ENCODE measurements at places on chromosomes 6 and 20.
A peak's percentile ranks its signal among the peaks of the same experiment; 100 is the strongest.

DNA sequence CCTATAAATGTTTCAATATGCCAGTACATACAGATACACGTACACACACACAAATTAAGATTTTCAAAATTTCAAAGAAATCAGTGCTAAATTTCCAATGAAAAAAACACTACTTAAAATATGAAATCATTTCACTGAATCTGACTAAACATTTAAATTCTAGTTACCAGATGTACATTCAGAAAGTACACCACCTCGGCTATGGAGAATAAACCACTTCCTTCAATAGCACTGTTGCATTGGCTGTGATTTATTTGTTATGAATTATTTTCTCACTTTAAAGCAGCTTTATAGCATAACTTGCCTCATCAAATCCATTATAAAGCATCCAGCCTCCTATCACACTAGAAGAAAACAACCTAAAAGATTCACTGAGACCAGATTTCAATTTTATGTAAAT is 36.6 kb downstream of the HBS1L start:
- no peak for DNase-seq

DNA sequence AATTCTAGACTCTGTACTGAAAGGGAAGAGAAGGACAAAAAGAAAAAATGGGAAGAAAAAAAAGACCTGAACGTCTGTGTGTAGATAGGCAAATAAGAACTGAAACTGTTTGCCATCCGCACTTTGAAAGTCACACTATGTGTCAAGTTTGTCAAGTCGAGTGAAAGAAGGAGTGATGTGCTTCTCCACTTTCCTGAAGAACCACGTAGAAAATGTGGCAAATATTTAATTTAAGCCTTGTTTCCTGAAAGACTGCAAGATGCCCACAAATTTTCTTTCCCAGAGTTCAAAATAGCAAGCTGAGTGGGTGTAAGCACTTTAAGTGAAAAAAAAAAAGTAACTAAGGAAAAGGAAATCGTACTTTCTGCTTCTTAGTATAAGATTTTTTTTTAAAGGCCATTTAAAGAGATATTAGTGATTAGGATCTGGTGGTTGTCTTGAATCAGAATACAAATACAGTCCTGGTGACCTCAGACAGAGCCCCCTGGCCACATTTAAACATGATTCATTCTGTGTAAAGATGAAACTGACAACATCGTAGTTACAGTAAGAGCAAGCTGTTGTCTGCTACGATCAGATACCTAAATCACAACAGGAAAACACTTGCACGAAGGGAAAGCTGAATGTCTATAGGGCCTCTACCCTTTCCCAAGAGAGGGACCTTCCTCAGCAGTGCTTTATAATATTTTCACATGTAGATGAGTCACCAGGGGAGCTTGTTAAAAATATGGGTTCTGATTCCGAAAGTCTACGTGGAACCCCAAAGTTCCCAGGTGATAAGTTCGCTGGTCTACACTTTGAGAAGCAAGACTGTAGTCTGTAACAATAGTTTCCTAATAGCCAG is 102.3 kb downstream of the HIVEP2 start:
- no peak for DNase-seq

GRCh38 chr20:62529896-62530642 is 54.3 kb upstream of the GATA5 start:
- DNase-seq, result no peak

DNA sequence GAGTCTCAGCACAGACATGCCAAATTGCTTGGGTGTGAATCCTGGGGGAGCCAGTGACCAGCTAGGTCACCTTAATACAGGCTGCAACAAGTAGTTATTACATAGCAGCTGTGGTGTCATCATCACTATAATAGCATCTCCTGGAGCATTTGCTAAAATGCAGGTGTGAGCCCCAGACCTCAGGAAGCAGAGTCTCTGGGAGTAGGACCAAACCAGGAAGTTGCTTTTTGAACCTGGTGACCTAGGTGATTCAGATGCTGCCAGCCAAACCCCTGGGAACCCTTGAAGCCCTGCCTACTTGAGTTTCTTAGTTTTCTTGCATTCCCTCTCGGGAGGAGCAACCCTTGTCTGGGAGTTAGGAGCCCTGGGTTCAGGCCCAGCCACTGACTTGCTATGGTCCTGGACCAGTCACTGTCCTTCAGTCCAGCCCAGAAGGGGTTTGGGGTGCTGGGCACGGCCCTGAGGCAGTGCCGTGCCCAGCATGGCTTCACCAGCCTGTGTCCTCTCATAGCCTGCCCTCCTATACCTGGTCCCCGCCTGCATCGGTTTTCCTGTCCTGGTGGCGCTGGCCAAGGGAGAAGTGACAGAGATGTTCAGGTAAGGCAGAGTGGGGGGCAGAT is 39.3 kb upstream of the ID1 start:
- DNase-seq, result no peak

- DNase-seq, result no peak
These were observed 686 bp downstream of the GINS1 start for GRCh38 chr20:25408170-25408547.

- DNase-seq, result no peak
These were observed 110.5 kb downstream of the ISM1 start for GRCh38 chr20:13331536-13331935.

- no peak for DNase-seq
These were observed 105.9 kb downstream of the PRDM13 start for GRCh38 chr6:99712519-99712918.

GRCh38 chr6:29295623-29296022 is 5.9 kb upstream of the OR14J1 start:
- no peak for DNase-seq

DNA sequence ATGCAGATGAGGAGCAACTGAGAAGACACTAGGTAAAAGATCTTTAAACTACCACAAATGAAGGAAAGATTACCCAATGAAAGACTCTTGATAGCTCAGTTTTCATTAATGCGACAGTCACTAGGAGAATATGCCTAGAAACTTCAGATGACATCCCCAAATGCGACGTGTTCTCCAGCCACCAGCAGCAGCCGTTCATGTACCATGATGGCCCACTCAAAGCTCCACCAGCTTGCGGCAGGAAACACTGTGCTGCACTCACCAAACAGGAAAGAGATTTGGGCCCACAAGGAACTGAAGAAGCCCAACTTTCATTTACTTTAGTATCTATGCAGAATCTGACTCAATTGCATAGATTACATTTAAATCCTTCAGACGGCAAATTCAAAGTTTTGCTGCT is 7.5 kb downstream of the DIDO1 start:
- DNase-seq, result no peak

- no peak for DNase-seq
These were observed 2.3 kb downstream of the RPS18 start for GRCh38 chr6:33273924-33274902.

DNA sequence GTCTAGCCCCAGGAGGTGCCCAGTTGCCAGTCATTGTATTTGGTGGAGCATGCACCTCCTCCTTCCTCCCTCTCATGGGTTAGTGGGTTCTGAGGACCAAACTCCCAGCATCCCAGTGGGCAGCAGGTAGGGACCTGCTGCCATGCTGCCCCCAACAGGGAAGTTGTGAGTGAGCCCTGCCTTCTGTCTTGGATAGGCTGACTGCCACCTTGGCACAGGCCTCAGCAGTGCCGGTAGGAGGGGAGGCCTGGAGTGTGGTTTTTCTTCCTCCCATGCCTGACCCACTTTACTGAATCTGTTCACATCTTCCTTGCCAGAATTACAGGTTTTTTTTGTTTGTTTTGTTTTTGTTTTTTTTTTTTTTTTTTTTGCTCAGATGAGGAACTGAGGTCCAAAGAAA is 24.5 kb downstream of the PLCG1 start:
- DNase-seq, result peak; percentile 44

- no peak for DNase-seq
These were observed 141.1 kb downstream of the CD164 start for GRCh38 chr6:109241199-109241598.

DNA sequence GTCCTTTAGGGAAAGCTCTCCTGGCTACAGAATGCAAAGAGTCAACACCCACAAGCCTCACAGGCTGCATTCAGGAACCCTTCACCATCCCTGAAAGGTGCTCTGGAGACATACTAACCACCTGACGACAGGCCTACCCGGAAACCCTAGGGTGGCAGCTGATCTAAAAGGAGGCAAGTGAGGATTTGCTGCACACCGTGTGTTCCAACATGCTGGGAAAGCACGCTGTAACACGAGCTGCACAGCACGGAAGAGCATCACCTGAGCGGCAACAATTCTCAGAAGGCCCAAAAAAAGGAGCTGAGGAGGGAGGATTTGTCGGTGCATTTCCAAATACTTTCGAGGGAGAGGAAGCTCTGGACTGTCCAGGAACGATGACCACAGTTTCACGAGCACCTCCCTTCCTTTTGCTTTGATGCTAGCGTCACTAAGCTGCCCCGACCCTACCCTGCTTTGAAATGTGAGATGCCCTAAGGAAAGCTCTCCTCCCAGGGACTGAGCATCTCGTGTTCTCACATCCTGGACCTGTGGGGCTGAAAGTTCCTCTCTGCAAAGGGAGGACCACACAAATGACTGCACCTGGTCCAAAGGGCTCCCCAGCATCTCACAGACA is 87.0 kb downstream of the PPP1R3G start:
- DNase-seq, result no peak

- DNase-seq, result no peak
These were observed 7.5 kb downstream of the FOXS1 start for GRCh38 chr20:31837896-31838397.

- no peak for DNase-seq
These were observed 82.2 kb upstream of the OPRM1 start for GRCh38 chr6:153956808-153957207.
